Activated effector memory CD4-positive, alpha-beta T cell treated with anti-CD3 and anti-CD28 coated beads, Interleukin-2, amount 50 U/mL, for 16 hours (primary cell): ENCODE measurements at places on chromosomes 6 and 20.

DNA sequence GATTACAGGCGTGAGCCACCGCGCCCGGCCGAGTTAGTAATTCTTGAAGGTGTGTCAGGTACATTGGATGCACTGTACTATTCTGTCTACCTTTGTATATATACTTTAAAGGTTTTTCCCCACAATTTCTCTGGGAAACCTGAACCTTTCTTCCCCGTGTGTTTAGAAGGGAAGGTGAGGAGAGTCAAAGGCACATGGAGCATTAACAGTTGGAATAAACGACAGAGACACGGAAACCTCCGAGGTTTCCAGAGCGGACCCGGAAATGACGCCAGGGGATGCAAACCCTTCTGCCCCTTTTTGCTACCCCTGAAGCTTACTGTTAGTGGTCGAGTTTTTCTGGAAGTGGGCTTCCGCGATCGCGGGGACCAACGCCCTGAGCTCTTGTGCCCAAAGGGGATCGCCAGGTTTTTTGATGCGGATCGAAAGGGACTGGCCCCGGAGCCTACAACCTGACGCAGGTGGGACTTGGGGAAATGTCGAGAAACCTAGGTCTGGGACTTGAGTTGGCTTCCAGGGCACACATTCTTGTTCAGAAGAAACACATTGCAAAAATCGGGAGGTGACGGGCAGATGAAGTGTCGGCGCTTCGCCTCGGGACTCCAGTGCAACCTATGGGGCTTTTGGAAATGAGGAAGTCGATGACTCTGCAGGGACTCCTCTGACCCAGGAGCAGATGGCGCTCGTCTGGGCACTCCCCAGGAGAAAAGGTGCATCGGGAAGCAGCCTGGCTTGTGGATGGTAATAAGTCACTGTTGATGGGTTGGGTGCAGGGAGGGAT is 218.2 kb downstream of the OR2B2 start:
- peak; percentile 78 for DNase-seq

- no peak for DNase-seq
These were observed 89.9 kb downstream of the FIG4 start for GRCh38 chr6:109781001-109781400.

GRCh38 chr6:149026530-149026942 is 279.7 kb downstream of the UST start:
- DNase-seq: no peak

DNA sequence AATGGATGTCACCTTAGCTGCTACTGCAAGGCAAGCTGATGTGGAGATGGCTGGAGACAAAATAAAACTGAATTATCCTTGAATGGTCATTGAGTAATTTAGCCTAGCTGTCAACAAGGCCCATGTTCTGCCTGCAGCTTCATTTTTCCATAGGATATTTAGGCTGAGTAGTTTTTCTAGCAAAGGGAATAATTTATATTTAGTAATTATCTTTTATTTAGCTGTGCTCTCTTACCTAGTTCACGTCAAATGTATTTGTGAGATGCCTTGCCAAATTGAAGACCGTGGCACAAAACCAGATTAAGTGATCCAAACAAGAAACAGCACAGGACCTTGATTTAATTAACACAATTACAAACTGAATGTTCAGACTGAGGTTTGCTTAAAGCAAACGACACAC is 77.4 kb upstream of the CEP162 start:
- no peak for DNase-seq

DNA sequence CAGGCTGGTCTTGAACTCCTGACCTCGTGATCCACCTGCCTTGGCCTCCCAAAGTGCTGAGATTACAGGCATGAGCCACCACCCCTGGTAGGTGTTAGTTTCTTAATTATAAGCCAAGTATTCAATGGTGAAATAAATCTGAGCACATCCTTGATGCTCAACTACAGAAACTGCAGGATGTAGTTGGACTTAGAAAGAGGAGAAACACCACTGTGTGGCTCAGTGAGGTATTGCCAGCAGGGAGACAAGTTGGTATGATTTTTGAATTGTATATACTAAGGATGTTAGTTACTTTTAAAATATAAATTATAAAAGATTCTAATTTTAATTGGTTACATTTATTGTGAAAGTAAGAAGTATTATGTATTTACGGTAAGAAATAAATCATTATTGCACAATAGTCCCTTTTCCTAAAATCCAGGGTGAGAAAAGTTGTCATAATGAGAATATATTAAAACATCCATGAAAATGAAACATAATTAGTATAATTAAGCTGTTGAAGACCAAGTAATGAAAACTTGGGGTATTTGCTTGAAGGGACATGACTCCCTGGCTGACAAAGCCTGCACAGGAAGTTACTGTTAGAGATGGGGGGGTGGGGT is 17.6 kb downstream of the SLC18B1 start:
- no peak for DNase-seq

DNA sequence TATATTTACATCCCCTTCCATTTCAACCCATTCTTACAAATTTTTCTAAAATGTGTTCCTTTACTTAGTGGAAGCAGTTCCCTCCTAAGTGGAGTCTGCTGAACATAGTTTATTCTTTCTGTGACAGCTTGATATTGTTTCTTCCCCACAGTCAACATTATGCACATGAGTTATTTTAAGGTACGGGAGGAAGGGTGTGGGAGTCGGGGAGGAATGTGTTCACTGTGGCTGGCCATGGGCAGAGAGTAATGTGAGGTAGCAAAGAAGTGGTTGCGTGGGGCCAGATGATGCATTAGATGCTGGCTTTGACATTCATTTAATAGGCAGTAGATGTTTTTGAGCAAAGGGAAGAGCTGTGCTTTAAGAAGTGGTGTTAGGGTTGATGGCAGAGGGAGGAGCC is 98.5 kb downstream of the ARMC2 start:
- DNase-seq: no peak

DNA sequence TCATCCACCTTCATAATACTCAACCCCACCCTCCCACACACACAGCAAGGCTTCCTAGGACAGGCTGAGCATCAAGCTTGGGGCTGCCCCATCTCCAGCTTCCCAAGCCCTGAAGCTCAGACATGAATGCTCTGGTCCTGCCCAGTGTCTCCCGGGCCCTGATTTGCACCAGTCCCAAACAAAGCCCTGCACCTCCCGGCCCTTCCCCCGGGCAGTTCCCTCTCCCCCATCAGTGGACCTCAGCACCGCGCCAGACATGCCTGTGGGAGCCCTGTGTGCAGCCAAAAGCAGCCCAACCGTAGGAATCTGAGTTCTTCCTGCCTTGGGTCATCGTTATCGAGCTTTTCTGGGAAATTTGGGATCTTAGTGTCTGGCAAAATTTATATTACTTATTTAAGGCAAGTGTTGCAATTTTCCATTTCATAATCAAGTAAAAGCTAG is 63.5 kb downstream of the THBS2 start:
- no peak for DNase-seq

DNA sequence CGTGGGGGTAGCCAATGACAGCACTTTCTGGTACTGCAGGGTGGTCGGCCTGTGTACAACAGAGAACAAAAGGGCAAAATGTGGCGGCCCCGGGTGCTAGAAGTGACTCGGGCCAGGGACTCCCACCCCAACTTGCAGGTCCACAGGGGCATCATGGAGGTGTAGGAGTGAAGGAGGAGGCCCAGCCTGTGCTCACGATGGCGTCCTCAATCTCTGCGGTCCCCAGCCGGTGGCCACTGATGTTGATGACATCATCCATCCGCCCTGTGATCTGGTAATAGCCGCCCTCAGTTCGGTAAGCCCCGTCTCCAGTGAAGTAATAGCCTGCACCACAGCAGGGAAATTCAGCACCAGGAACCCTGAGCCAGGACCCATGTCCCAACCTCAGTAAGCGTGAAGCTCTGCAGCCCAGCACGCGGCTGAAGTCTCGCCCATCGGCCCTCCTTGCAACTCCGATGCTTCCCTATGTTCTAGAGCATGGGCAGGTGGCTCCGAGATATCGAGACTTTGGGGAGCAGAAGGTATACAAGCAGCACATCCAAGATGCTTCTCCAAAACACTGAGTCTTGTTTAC is 20.2 kb upstream of the APMAP start:
- peak; percentile 34 for DNase-seq

GRCh38 chr6:141540207-141540606 is 592.5 kb upstream of the GJE1 start:
- DNase-seq: no peak

DNA sequence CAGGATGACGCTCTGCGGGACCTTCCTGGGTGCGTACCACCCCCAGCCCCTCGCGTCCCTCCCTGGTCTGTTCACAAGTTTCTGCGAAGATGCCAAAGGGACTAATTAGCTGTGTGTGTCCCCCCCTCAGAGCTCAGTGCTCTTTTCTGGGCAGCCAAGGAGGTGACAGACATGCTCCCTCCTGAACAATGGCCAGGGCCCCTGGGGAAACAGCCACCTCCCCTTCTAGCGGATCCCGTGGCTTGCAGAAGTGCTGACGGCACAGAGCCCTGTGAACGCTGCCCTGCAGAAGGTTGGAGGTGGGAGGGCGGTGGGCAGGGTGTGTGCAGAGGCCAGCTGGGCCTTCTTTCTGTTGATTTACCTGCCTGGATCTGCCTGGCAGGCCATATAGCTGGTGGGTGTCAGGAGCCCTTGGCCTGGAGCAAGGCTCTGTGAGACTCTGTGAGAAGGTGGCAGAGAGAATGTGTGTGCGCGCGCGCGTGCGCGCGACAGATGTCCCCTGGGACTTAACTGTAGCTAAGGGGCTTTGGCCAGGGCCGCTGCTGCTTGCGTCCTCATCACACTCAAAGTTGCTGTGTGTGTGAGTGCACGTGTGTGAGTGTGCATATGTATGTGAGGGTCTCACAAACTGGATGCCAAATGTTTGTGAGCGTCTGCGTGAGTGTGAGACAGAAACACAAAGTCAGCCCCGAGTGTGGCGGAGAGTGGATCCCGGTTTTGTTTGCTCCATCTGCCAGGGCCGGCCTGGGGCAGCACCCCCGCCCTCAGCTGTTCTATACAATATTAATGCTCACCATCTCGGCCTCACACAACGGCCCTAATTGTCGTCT is 3.5 kb upstream of the MYT1 start:
- no peak for DNase-seq

GRCh38 chr20:25339608-25340007 is 51.0 kb downstream of the ABHD12 start:
- DNase-seq: no peak

GRCh38 chr20:39282619-39283092 is 320.5 kb downstream of the DHX35 start:
- DNase-seq: no peak

DNA sequence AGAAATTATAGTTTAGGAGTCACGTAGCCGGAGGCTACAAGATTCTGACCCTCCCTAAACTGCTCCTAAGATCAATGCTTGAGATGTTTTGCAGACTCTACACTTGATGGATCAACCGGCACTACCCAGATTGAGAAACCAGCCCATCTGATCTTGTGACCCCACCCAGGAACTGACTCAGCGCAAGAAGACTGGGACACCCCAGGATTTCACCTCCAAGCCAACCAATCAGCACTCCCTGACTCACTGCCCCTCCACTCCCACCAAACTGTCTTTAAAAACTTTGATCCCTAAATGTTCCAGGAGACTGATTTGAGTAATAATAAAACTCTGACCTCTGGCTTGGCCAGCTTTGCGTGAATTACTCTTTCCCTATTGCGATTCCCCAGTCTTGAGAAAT is 99.8 kb downstream of the OPRM1 start:
- no peak for DNase-seq

DNA sequence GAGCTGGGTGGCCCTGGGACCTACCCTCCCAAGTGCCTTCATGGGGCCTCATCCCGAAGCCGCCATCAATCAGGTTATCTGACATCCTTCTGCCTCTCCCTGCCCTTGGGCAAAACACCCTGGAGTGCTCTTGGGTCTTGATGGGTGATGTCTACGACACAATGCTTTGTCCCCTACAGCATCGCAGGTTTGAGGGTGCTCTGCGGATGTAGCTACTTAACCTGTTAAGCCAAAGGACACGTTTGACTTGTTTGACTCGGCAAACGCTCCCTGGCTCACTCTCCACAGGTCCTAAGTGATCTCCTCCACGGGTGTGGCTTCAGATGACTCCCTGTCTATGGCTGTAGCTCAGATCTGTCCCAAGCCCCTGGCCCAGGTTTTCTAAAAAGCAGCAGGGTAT is 35.6 kb downstream of the TBC1D7 start:
- no peak for DNase-seq

- no peak for DNase-seq
These were observed 100.9 kb downstream of the CD109 start for GRCh38 chr6:73796881-73797280.

DNA sequence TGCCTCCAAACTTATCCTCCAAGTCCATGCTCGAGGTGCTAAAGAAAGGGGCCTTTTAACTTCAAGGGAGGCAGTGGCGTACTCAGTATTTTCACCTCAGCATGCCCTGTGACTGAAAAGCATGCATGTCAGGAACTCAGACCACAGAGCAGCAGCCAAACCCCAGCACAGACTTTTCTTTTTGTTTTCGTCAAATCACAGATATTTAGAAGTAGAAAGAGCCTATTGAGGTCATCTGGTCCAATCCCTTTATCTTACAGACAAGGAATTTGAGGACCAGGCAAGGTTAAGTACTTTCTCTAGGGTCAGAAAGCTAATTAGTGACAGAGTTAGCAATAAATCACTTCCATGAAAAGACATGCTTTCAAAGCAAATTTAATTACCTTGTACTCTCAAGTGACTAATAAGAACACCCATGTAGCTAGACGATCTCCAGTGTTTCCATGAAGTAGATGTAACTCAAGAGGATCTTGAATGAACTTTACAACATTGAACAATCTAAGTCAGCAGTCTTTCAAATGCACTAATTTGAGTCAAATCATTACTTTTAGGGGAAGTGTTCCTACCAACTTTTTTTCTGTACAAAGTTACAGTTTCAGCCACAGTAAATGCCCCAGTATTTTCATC is 35.9 kb downstream of the MOXD1 start:
- DNase-seq: no peak

- DNase-seq: peak; percentile 25
These were observed 43.5 kb downstream of the SIRPA start for GRCh38 chr20:1938464-1939269.

GRCh38 chr6:13235339-13235738 is 93.0 kb downstream of the TBC1D7 start:
- no peak for DNase-seq

DNA sequence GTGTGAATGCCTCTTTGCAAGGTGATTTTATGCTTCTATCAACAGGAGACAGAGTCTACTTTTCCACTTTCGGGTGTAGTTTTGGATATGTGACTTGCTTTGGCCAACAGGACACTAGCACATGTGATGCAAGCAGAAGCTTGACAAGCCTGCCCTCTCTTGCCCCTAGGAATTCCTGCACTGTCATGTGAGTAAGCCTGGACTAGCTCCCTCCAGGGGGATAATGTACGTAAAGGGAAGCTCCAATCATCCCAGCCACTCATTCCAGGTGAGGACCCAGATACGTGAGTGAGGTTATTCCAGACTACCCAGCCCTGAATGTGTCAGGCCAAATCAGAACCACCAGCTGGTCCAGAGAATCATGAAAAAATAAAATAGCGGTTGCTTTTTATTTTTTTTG is 33.3 kb downstream of the BEND3 start:
- no peak for DNase-seq
